ENCODE measurements at places on chromosomes 6 and 20. TPM values are rescaled to one million over a fixed set of nuclear protein-coding genes. Genes with fewer than 3 reads are reported as not detected.

The PKIG gene
- total RNA-seq: 32.0 TPM

The PAQR8 gene
- 2.3 TPM for total RNA-seq

The SCAND1 gene
- 53.9 TPM for total RNA-seq

The DZANK1 gene
- 4.5 TPM for total RNA-seq

The MATN4 gene
- total RNA-seq: 0.94 TPM

The GSTA2 gene
- total RNA-seq: not detected

DNA sequence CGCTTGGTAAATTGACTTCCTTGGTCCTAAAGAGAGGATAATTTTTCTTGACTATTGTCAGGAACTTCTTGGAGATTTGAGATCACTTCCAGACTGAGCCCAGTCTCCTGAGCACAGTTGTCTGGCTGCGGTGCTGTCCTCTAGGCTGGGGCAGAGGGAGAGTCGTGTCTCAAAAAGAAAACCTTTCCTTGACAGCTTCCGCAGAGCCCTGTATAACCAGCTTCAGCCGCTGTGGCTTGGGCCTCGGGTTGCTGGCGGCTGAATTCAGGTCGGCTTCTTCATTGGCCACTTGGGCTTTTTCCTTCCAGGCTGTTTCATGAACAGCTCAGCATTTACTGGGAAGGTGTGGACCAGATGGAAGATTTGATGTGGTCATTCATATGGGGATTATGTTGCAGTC is 75.9 kb downstream of the DHX35 start:
- no peak for DNase-seq

DNA sequence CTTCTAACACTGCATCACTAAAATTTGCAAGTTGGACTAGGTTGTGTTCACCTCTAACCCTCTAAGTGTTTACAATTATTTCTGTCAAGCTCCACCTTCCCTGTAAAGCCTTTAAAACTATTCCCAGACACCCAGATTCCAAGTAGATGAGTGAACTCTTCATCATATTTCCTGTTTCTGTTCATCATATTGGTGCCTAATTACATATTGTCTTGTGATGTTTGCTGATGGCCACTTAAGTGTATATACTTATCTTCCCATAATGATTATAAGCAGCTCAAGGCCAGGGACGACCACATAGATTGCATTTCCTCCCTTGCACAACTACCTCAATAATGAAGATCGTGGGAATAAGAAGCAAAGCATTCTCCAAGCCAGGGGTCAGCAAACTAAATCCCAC is 16.8 kb downstream of the TNFRSF21 start:
- no peak for DNase-seq

GRCh38 chr6:150490586-150490985 is 109.1 kb upstream of the PLEKHG1 start:
- DNase-seq: no peak

- DNase-seq: no peak
Measured at GRCh38 chr6:25835442-25836283, 3.8 kb upstream of the SLC17A1 start.

- DNase-seq: no peak
Measured at GRCh38 chr6:157217198-157217893, 106.0 kb downstream of the TMEM242 start.

DNA sequence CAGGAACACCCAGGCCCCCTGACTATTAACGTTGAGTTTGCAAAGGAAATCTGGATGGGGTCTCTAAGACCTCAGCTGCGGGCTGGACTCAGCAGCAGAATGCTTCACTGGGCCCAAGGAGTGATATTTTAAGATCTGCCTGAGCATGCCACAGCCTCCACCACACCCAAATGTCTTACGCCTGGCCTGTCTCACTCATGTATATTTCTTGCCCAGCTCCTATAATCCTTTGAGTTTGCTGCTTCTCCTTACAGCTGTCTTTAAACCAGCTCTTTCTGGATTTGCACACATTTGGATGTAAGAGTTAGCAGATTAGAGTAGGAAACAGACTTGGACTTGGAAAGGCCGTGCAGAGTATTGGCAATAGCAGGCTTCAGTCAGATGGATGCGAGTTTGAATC is 16.4 kb downstream of the CASS4 start:
- no peak for DNase-seq

DNA sequence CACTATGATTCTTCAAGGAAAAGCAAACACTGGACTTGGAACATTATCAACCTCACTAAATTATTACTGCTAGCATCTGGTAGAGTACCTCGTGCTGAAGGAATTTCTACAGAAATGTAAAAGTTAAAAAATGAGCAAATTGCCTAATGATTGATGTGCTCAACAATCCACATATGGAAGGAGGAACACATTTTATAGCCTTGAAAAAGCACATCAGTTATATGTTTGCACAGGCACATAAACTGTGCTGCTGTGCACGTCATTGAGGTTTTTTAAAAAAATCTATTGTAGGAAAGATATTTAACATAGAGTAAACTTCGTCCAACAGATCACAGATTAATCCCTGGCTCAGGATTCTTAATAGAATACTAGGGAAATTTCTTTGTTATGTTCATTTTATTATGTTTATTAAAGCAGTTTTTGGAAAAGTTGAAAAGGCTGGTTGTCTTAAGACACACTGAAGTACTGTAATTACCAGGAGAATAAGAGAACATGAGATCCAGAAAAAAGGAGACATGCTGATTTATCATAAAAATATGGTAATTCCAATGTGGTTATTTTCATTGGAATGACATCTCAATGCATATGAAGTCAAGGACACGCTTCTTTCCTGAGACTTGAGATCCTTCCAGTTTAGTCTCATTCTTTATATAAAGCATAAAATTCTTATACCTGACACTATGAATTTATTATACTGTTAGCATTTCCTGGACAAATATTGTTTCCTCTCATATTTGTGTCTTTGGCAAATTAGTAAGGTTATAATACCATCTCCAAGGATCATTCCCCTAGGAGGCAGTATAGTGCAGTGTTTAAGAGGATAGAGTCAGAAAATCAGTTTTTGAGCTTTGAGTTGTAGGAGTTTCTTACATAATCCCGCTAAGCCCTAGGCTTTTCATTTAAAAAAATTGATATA is 511.1 kb downstream of the TENT5A start:
- DNase-seq: no peak

GRCh38 chr6:37083243-37084138 is 78.0 kb downstream of the FGD2 start:
- DNase-seq: no peak

DNA sequence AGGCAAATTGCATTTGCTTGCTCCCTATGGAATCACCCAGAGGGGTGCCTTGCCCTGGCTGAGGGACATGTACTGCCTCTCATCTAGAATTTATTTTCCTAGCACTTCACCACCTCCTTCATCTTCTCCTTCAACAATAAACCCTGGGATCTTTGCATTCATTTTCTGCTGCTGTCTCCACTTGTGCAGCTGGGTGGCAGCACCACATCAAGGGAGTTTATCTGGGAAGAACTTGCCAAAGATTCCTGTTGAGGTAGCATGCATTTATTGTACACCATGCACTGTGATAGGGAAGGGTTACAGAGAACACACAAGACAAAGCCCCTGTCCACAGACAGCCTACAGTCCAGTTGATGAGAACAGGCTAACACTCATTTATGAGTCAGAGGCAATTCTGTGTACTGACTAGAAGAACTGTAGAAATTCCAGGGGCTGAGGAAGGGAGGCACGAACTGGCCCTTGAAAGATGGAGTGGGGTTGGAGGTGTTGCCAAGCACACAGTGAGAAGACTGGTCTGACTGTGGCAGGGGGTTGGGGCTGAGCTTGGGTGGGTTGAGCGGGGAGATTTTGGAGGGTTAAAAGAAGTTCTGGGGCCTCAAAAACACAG is 17.5 kb downstream of the C20orf173 start:
- no peak for DNase-seq

DNA sequence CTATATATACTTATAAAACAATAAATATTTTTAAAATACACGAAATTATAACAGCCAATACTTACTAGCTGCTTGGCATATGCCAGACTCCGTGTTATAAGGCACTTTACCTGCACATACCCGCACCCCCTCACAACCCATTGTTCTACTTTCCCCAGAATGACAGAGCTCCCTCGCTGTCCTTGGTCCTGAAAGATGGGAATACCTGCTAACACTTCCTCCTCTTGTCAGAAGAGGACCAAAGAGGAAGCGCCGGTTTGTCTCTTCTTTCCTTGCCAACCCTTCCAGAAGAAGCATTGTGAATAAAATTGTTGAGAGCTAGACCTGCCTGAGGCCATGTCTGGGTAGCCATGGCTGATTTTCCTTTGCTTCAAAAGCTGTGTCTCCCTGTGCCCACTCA is 149.3 kb downstream of the PTPRT start:
- no peak for DNase-seq

- no peak for DNase-seq
Measured at GRCh38 chr20:63273635-63274380, 1.2 kb downstream of the ARFGAP1 start.

GRCh38 chr20:22686097-22686496 is 101.7 kb upstream of the FOXA2 start:
- no peak for DNase-seq

GRCh38 chr6:12709116-12709515 is 7.5 kb upstream of the PHACTR1 start:
- no peak for DNase-seq

DNA sequence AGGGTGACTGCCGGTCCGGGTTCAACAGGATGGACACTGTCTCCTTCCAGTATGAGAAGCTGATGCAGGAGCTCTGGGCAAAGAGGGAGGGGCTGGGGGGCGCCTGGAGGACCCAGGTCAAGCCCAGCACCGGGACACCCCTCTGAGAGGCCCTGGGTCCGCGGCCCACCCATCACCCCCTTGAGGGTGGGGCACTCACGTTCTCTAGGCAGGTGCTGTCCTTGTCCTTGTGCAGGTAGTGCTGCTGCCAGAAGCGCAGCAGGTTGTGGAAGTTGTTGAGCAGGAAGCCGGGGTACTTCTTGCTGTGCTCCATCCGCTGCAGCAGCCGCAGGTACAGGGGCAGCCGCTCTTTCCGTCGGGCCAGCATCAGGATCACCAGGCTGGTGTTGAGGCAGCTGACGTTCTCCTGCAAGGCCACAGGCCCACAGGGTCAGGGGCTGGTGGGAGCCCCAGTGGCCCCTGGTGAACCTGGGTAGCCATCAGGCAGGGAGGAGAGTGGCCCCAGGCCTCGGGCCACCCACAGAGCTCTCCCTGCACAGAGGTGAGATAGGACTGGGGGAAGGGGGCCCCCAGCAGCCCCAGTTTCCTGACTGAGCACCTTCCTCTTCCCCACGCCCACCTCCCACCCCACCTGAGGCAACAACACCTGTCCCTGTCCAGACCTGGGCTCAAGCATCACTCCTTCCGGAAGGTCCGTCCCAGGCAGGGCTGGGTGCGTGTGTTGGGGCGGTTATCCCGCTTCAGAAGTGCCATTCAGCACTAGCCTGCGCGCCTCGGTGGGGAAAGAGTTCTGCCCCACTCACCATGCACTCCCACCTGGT is 47.8 kb downstream of the MYH7B start:
- no peak for DNase-seq

DNA sequence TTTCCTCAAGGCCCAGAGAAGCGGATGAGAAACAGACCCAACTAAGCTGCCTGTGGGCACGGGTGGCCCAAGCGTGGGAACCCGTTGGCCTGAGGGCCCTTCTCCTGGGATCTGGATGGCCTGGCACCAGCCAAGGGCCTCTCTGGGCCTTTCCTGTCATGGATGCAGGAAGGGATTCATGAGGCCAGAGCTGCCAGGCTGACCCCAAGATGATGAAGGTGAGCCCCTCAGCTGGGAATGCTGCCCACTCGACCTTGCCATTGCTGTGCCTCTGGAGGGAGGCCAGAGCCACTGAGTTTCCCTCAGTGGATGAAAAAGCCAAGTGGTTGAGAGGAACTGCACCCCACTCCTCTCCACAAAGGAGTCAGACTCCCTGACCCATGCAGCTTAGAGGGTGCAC is 171.2 kb downstream of the VEGFA start:
- DNase-seq: peak; percentile 28

Measured in suprapubic skin (tissue), 4 donors.